ENCODE measurements at places on chromosomes 6 and 20.

DNA sequence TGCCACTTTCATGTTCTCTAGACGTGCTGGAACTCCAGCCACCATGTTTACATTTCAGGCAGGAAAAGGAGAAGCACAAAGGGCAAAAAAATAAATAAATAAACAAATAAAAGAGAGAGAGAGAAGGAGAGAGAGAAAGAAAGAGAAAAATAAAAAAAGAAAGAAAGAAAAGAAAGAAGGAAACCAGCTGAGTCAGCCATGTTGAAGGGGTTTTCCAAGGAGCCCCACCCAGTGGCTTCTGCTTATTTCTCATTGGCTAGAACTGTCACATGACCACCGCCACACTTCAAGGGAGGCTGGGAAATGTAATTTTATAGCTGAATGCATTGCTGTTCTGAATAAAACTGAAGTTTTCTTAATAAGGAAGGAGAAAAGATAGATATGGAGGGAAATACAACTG lies 71.1 kb downstream of the BFSP1 start:
- DNase-seq: no peak

DNA sequence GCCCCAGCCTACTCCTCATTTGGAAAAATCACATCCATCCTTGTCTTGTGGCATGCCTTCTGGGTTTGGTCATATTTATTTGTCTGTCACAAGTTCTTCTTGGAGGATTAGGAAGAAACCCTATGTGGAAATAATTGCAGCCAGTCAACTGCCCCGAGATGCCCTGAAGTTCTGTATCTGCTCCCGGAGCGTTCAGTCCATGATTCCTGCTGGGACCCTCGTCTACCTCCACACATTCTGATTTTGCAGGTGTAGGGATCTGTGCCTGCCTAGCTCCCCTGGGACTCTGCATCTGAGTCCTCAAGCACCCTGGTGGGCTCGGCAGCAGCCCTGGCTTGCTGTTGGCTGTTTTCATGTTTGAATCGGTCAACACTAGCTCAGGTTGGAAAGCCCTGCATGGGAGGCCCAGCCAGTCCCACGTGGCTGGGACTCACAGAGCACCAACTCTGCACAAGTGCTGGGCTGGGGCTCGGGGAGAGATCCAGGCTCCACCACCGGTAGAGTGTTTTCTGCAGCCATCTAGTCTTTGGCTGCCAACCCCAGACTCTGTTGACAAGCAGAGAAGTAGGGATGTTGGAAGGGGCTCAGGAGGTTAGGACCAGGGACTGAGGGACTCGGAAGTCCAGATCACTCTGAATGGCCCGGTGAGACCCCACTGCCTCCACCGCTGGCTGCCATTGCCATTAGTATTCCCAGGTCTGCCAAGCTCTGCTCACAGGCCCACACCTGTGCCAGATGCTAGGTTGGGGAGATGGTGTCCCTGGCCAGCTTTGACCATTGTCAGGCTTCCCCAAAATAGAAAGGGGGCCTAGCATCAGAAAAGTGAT lies 183.5 kb upstream of the CST7 start:
- DNase-seq: no peak

DNA sequence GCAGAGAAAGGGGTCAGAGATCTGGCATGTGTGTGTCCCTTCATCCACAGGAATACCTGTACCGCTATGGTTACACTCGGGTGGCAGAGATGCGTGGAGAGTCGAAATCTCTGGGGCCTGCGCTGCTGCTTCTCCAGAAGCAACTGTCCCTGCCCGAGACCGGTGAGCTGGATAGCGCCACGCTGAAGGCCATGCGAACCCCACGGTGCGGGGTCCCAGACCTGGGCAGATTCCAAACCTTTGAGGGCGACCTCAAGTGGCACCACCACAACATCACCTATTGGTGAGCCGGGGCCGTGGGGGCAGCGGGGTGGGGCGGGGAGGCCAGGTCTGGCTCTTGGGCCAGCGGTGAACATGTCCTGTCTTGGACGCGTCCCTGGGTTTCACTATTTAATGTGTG lies 1.1 kb downstream of the MMP9 start:
- no peak for DNase-seq

- DNase-seq: no peak
Measured at GRCh38 chr20:14208956-14209355, 128.5 kb downstream of the FLRT3 start.

DNA sequence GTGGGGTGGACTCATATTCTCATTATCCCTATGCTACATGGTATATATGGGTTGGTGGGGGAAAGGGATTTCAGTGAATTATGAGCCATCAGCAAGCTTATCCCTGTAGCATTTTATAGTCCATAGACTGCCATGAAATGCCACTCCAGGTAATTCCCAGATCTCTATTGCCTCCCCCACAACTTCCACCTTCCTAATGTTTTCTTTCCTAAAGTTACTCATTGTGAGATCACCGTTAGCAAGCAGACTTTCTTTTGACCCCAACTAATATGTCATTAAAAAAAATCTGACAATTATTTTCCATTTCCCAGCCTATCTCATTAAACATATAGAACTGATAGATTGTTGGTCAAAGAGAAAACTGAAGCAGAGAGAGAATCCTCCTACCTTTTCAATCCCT lies 40.7 kb upstream of the TBX18 start:
- DNase-seq: no peak

DNA sequence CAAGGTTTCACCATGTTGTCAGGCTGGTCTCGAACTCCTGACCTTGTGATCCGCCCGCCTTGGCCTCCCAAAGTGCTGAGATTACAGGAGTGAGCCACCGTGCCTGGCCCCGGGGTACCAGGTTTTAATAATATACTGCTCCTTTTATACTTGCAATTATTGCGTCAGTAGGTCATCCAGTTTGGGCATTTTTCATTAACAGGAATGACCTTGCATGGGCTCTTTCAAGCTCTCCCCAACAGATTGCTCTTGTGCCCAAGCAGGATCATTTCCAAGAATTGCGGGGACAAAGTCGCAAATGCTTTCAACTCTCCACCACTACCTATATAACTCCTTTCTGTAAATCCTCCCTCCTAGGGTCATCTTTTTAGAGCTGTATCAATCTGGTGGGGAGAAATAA lies 23.8 kb downstream of the STK38 start:
- DNase-seq: no peak

GRCh38 chr6:151052021-151052646 lies 186.6 kb downstream of the MTHFD1L start:
- no peak for DNase-seq

DNA sequence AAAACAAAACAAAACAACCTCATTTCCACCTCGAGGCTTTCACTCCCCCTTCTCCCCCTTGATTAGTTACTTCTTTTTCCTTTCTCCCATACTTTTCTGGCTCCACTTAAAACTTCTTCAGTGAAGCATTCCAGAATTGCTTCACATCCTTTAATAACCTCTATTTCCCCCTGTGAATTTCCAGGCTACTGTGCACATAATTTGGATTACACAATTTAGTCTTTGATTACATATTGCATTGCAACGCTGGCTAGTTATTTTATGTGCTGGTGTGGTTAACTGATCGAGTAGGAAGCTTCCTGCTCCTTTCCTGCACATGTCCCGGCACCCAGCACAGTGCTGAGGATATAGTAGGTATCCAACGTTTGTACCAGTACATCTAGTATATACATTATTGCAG lies 28.1 kb upstream of the EEF1E1 start:
- peak; percentile 8 for DNase-seq

DNA sequence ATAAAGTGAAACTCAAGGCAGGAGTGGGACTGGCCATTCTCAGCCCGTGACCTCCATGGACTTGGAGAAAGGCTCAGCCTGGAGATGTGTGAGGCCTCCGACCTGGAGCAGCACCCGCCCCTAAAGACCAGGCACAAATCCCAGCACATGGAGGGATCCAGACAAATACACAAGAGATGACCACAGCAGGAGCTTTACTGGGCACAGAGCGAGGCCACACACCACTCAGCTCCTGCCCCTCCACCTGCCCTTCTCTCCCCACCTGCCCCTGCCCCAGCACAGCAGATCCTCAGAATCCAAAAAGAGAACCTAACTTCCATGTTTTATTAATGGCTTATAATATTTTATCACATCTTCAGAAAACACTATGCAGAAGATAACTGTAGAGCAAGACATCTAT lies 20.4 kb upstream of the MICB start:
- DNase-seq: no peak

GRCh38 chr6:161348628-161348994 lies 74.8 kb upstream of the AGPAT4 start:
- DNase-seq: no peak

- no peak for DNase-seq
Measured at GRCh38 chr6:10655508-10656055, 38.8 kb downstream of the C6orf52 start.

- no peak for DNase-seq
Measured at GRCh38 chr20:38406476-38406875, 28.7 kb downstream of the SNHG17 start.

DNA sequence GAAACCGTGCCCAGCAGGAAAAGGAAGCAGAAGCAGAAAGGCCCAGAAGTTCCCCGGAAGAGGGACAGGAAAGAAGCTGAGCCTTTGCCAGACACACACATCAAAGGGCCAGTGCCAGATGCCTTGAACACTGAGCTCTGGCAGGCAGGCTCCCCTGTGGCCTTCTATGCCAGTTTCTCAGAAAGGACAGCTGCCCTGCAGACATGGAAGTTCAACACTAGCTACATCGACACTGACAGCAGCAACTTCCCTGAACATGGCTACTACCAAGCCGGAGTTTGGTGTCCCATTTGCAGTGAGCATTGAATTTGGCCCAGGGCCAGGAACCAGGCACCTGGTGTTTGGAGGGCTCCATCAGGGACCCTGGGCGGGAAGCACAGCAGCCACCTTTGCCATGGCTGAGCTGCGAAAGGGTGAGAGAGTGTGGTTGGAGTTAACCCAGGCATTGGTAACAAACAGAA lies 8.0 kb upstream of the RAET1E start:
- no peak for DNase-seq

DNA sequence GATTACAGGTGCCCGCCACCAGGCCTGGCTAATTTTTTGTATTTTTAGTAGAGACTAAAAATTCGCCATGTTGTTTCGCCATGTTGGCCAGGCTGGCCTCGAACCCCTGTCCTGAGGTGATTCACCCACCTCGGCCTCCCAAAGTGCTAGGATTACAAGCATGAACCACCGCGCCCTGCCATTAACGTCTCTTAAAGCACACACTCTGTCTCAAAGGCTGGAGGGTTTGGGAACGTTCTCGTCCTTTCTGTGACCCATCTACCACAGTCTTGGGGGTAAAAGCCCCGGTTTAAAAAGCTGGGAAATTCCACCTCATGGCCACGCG lies 57.8 kb upstream of the ARID1B start:
- no peak for DNase-seq

GRCh38 chr6:163183806-163184205 lies 230.7 kb upstream of the QKI start:
- DNase-seq: peak; percentile 4

GRCh38 chr20:5996765-5997164 lies 46.3 kb downstream of the MCM8 start:
- DNase-seq: no peak

- DNase-seq: no peak
Measured at GRCh38 chr20:53878262-53879047, 191.9 kb downstream of the BCAS1 start.

- no peak for DNase-seq
Measured at GRCh38 chr6:163389354-163389753, 25.2 kb upstream of the QKI start.

DNA sequence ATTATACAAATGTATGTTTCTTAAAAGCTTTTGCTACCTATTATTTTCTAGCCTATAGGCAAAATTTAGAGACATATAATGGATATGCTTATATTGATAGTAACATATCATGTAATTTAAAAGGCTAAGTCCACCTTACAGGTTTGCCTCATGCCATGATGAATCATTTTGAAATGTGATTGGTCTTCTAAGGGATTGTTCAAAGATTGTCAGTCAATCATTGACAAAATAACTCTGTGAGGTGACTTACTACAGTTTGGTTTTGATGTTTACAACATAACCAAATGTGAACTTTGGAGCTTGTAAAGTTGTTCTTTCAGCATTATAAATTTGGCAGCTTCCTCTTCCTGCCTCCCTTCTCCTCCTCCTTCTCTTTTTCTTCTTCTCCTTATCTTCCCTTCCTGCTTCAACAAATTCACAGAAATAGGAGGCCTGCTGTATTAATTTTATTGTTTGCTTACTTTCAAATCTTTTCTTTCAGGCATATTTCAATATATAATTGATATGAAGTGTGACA lies 39.7 kb upstream of the ZFP64 start:
- DNase-seq: no peak

DNA sequence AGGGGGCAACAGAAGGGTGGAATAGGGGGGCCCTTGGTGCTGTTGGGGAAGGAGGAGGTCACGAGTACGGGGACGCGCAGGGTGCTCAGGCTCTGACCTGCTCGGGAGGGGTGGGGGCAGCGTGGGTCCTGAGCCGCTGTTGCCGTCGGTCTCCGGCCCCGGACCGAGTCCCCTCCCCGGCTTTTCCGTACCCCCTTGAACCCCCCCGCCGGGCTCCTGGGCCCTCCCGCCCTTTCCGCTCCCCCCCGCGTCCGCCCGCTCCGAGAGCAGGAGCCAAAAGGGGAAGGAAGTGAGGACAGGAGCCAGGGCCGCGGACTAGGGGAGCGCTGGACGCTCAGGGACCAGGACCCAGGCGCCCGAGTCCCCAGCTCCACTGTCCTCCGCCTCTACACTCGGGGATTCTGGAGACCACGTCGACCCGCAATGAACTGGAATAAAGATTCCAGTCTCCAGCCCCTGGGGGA lies at the start of gene RGL2:
Gene RGL2, minus strand, starts transcription at position 170 of the 464 bp plus-strand sequence. CDS start 332 bp downstream, outside the sequence.
- no peak for DNase-seq

GRCh38 chr20:46635514-46636136 lies 15.6 kb downstream of the SLC13A3 start:
- DNase-seq: no peak

DNA sequence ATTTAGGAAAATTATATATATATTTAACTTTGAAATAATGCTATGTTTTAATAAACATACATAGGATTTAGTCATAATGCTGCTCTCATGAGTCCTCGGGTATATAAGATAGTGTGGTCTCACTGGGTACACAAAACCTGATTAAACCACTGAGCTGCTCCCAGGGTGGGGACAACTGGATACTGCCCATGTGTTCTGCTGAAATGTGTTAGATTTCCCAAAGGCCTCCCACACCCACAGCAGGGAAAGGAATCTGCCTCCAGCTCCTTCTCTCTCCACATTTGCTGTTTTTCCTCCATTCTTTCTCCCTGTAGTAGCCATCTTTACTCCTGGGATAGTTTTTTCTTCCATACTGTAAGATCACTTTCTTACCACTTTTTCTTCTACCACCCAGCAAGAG lies 69.2 kb upstream of the TRAF3IP2 start:
- DNase-seq: no peak

DNA sequence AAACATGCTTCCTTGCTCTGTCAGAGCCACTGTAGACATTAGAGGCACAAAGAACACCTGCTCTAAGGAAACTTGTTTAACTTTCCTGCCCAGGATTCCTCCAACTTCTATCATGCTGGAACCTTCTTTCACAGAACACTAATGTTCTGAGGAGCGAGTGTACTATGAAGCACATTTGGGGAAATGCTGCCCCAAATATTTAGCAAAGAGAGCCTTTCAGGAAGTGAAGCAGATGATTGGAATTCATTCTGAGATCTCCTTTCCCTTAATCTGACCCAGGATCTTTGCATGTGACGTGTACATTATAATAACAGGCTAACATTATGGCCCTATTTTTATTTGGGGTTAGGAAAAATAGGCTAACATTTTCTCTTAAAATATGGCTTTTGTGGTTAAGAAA lies 21.0 kb upstream of the FYN start:
- no peak for DNase-seq

All from fibroblast of skin of left quadriceps (primary cell).